ENCODE measurements at places on chromosomes 2 and 18.
A peak's percentile ranks its signal among the peaks of the same experiment; 100 is the strongest.

DNA sequence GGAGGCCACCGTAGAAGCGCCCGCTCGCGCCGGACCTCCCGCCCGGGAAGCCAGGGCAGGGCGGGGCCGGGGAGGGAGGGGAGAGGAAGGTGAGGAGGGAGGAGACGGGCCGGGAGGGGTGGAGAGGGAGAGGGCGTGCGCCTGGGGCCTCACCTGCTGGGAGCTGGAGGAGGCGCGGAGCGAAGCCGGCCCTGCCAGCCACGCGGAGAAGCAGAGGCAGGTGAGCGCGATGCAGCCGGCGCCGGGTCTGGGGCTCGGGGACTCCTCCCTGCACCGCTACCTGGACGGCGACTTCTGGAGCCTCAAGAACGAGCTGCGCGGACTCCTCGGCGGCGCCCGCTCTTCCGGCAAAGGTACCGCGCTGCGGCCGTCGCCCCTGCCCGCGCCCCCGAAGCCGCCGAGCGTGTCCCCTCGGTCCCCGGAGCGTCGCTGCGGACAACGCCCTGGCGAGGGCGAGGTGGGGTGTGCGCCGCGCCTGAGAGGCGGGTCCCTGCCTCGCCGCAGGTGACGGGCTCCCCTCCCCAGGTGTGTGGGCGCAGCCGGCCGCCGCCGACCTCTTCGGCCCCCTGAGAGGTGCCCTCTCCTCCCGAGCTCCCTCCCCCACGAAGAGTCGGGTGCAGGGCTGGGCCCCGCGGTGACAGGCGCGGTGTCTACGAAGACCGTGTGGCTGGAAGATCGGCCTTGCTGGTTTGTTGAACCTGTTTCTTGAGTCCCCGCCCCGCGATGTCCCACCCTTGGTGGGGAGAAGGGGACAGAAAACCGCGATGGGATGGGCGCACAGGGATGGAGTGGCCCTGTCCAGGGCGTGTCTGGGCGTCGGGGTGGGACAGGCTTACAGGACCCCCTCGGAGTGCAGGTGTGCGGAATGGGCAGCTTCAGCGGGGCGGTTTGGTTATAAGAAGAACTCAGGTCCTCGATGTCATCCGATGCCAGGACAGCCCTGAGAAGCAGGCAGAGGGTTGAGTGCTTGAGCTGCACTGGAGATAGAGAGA lies at the start of gene ACOXL:
ACOXL (plus strand) TSS at position 152 of the 992 bp plus-strand sequence. CDS start 35,817 bp downstream, outside the sequence.
- peak; percentile 14 for DNase-seq

DNA sequence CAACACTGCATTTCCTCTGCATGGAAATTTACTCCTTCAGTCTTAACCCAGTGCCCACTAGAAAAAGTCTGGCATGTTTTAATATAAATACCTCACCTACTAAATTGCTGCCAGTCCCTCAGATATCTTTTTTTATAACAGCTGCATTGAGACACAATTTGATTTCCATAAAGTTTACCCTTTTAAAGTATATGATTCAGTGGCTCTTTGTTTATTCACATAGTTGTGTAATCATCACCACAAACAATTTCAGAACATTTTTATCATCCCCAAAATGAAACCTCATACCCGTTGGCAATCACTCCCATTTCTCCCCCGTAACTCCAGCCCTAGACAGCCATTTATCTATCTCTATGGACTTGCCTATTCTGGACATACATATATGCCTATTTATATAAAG lies 17.0 kb upstream of the FRZB start:
- no peak for DNase-seq

DNA sequence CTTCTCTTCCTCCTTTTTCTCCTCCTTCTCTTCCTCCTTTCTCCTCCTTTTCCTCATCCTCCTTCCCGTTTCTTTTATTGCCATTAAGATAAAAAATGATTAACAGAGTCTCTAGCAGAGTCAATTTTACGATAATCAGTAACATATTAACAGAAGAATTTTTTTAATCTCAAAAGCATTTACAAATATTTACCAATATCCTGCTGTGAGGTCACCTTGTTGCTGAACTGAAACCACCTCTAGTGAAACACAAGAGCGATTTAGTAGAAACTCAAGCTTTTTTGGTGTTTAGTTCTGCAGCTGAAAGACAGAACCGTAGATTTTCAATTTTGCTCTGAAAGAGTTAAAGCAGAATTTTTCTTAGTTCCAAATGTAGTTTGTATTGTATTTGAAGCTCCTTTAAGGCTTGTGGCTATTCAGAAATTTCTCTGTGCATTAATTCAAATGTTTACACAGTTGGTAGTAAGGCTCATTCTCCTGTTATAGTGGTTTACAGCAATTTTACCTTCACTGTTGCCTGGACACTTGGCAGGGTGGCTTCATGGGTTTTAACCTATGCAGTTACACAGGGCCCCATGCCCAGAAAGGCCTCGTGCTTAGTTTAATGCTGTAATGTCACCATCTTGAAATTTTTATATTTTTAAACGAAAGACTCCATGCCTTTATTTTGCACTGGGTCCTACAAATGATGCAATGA lies 1106.6 kb upstream of the FAM98A start:
- DNase-seq: no peak

GRCh38 chr2:215604606-215605005 lies 168.7 kb upstream of the FN1 start:
- DNase-seq: no peak

DNA sequence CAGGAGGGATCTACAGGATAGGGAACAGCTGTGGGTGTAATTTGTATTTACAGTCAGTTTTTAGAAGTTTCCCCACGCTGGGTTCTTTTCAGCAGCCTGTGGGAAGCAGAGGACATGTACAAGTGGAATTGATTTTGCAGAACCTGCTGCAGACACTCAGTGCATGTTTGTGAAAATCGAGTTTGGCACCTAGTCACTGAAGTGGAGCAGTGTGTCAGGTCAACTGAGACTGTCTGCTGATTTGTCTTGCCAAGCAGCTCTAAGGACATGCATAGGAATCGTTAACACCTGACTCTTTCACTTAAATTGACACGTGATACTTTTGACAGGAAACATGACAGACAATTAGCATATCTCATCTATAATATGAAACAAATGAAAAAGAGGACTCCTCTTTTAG lies 416.6 kb downstream of the TMX3 start:
- no peak for DNase-seq

GRCh38 chr2:219511547-219512325 lies 2.5 kb upstream of the ASIC4 start:
- no peak for DNase-seq
